ENCODE measurements at places on chromosomes 7 and 10.
A peak's percentile ranks its signal among the peaks of the same experiment; 100 is the strongest.

GRCh38 chr10:80461208-80462183, 7.4 kb downstream of the TSPAN14 start:
- DNase-seq: no peak

GRCh38 chr10:67296926-67297325, 371.1 kb downstream of the LRRTM3 start:
- DNase-seq: no peak

DNA sequence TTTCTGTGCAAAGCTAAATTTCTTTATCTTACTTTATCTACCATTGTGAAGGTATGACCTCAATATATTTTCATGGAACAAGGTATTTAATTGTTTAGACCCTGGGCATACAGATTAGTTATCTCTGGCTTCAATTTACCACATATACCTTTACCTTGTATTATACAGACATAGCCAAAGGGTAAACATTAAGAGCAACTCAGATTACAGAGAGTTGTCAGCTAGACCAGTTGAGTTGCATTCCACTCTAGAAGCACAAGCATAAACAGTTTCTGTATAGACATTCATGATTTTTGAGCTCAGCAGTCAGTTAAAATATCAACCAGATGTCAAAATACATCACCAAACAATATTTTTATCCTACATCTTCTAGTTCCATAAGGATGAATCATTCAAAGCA, 857.3 kb upstream of the ZWINT start:
- DNase-seq: no peak

DNA sequence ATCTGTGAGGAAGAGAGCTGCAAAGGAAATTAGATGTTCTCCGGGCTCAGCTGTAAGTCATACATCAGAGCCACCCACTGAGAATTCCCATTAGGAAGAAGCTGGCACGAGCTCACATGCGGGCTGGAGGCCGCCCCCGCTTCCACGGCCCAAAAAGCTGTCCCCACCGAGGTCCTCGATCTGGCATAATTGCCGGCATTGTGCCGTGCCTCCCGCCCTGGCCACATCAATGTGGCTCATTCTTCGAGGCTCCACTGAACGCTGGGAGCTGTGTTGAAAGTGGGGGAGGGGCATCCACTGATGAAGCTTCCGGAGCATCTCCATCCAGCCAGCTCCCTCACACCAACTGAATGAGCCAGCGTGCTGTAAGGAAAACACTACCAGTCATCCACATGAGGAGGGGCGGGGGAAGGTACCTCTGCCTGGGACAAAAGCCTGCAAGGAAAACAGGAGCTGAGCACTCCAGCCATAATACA, 173.1 kb downstream of the PTPRN2 start:
- DNase-seq: peak; percentile 70

DNA sequence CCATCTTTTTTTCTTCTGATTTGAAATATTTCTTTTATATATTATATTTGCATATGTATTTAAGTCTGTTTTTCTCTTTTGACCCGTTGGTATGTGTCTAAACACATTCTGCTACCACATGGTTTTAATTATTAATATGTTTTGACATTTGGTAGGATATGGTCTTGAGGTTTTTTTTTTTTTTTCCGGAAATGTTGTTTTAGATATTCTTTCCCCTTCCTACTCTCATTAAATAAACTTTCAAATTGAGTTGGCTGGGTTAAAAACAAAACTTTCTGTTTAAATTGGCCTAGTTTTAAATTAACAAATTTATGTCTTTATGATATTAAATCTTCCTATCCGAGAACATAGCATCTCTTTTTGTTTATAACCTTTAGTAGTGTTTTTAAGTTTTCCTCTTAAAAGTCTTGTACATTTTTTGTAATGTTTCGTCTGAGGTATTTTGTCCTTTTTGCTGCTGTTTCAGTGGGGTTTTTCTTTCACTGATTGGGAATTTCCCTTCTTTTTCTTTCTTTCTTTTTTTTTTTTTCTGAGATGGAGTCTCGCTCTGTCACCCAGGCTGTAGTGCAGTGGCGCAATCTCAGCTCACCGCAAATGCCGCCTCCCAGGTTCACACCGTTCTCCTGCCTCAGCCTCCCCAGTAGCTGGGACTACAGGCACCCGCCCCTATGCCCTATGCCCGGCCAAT, 25.4 kb downstream of the STAM start:
- no peak for DNase-seq

GRCh38 chr7:93036149-93036640, 81.6 kb downstream of the SAMD9 start:
- DNase-seq: no peak

DNA sequence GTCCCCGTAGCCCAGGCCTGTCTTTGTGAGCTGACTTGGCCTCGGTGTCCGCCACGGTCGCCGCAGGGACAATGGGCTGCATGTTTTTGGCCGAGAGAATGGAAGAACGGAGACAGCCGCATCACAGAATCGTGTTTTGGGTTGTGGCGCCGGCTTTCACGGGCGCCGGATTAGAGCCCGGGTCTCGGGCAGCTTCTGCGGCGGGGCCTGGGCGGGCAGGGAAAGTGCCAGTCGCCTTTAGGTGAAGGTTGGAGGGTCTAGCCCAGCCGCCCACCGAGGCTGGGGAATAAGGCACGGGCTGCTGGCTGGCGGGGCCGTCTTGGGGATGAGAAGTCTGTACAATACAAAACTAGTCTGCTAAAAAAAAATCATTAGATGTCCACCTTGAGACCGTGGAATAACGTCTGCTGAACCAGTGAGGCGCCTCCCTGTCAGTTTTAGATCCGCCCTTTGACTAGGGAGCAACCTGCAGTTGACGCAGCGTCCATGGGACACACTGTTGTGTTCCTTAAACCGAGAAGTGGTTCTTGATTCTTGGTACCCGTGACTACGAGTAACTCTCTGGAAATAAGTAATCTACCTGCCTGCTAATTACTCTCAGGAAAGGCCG, 577 bp downstream of the DNAJB9 start:
- DNase-seq: peak; percentile 41

GRCh38 chr10:99921948-99922347, 87.8 kb downstream of the DNMBP start:
- no peak for DNase-seq

GRCh38 chr10:50336140-50336539, 84.8 kb upstream of the ASAH2 start:
- no peak for DNase-seq

DNA sequence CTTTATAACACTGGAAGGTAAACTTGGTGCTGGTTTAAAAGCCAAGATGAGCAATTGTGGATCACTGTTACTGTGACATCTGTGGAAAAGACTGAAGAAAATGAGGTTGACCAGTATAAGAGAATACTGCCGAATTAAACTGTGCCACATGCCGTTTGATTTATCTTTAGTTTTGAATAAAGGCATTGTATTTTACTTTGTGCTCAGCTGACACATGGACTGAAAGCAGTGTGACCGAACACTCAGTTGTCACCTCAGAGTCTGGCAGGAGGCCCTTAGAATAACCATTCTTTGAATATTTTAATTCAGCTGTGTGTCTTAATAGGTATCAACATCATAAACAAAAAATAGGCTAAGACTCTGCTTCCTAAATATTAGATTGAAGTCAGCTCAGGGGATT, 133.7 kb upstream of the GJD4 start:
- no peak for DNase-seq

GRCh38 chr10:98980353-98980752, 255.3 kb downstream of the HPSE2 start:
- DNase-seq: no peak

DNA sequence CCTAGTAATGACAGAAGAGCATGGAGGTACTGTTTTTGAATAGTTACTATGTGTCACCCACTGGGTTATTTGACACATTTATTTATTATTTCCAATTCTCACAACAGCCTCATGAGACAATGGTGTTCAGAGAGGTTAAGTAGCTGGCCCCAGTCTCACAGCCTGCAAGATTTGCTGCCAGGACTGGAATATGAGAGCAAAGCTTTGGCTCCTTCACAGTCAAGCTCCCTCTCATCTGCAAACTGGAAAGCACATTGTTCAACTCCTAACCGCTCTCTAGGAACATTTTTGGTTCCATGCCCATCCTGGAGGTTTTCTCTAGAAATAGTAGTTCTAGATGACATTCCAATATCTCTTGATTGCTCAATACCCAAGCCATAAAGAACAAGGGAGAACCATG, 75.5 kb upstream of the CXCL12 start:
- no peak for DNase-seq

- DNase-seq: no peak
These were observed 19.3 kb downstream of the SPAG6 start for GRCh38 chr10:22364407-22365140.

- DNase-seq: no peak
These were observed 487.2 kb upstream of the AKR1E2 start for GRCh38 chr10:4338768-4339167.

DNA sequence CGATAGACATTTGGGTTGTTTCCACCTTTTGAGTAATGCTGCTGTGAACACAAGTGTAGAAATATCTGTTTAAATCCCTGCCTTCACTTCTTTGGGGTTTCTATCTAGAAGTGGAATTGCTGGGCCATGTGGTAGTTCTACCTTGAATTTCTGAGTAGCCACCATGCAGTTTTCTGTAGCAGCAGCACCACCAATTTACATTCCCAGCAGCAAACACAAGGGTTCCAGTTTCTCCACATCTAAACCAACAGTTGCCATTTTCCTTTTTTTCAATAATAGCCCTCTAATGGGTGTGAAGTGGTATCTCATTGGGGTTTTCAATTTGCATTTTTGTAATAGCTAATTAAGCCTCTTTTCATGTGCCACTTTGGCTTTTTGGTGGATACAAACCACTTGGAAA, 209.8 kb downstream of the CCDC3 start:
- no peak for DNase-seq

GRCh38 chr7:142131439-142132185, 20.1 kb downstream of the MGAM2 start:
- no peak for DNase-seq

DNA sequence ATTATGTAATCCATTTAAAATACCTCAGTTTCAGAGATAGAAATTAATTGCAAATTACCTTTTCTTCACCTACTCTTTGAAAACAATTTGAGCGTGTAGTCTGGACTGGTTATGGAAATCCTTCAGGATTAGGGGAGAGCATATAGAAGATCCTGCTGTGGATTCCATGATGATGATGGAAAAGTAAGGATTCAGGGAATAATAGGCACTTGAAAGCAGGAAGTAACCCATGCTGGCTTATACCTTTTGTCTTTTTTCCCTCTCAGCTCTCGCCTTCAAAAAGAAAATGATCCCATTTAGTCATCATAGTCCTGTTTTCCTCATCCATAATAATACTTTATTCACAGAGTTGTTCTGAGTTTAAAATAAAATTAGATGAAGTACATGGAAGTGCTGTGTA, 4.4 kb downstream of the HBP1 start:
- no peak for DNase-seq

GRCh38 chr7:145147865-145148264, 312.0 kb upstream of the TPK1 start:
- DNase-seq: no peak

DNA sequence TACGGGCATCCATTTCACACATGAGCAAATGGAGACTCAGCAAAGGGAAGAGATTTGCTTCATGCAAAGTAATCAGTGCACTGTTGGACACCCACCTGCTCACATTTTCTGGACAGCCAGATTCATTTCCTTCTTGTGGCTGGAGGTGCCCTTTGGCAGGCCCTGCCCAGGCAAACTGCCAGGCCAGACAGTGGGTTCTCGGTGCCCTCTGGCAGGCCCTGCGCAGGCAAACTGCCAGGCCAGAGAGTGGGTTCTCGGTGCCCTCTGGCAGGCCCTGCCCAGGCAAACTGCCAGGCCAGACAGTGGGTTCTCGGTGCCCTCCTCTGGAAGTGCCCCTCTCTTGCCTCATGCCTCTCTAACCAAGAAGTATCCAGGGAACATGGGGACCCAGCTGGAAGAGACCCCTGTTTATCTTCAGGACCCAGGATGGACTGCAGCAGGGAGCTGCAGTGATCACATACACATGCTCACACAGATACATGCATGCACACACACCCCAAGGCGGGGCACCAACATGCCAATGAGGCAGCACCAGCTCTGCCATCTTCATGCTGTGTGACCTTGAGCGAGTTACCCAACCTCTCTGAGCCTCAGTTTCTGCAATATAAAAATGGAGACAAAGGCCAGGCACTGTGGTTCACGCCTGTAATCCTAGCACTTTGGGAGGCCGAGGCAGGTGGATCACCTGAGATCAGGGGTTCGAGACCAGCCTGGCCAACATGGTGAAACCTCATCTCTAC, 67.1 kb downstream of the OAT start:
- DNase-seq: no peak

DNA sequence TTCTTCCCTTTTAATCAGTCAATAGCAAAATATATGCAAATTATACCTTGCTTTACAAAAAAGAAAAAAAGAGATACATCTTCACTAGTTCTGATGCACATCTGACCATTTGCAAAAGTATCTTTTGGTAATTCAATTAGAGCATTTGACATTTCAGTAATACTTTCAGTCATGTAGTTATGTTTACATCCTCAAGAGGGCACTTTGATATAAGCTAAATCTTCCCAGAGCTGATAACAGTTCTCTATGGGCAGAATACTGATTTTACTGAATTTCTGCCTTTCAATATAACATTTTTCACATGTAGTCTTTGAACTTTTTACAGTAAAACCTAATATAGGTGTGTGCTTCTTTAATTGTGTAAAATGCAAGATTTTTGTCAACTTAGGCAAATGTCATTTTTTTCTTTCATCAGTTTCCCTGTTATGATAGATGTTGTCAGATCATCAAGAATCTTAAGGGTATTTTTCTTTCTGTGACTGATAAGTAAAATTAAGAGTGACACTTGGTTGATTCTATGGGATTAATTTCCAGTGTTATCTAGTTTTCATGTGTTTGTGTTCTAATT, 703.5 kb upstream of the SEMA3D start:
- no peak for DNase-seq

DNA sequence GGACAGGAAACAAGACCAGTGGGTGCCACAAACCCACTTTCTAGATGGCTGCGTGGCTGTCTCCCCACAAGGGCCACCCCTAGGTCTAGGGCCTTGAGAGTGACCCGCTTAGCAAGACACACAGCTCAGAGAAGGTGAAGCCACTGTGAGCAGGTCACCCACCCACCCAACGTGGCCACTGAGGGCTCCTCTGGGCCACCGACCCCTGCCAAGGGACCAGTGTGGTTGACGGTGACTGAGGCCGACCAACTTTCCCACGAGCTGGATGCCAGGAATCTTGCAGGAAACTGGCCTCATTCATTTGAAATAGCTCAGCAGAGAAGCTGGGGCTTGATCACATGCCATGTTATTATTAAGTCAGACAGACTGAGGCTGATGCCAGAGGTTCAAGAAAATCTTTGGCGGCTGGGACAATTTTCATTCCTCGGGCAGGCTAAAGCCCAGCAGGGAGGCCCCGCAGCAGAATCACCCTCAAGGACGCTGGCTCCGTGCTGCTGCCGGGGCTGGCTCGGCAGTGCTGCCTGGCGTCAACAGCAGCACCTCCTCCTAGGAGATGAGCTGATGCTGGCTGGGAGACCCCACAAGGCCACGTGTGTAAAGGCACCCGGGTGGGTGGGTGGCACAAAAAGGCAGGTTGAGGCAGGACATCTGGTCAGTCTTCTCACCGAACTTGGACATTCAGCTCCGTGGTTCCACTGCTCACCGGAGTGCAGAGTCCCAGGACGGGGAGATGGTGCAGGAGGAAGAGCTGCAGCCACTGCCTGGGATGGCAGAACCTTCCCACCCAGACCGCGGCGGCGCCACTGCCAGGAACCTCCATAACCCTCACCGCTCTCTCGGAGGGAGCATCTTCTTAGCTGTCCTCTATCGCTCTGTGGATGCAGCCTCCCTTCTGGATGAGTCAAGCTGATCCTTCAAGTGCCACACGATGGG, 57.8 kb downstream of the ZRANB1 start:
- no peak for DNase-seq

- DNase-seq: no peak
These were observed 7.7 kb downstream of the CASP2 start for GRCh38 chr7:143295870-143296269.

GRCh38 chr7:125926621-125927020, 997.0 kb upstream of the POT1 start:
- no peak for DNase-seq

Data from C1 segment of cervical spinal cord (tissue), 14 donors.